NCI-H146 (cell line): ENCODE measurements at places on chromosomes 4 and X.
A peak's percentile ranks its signal among the peaks of the same experiment; 100 is the strongest.

DNA sequence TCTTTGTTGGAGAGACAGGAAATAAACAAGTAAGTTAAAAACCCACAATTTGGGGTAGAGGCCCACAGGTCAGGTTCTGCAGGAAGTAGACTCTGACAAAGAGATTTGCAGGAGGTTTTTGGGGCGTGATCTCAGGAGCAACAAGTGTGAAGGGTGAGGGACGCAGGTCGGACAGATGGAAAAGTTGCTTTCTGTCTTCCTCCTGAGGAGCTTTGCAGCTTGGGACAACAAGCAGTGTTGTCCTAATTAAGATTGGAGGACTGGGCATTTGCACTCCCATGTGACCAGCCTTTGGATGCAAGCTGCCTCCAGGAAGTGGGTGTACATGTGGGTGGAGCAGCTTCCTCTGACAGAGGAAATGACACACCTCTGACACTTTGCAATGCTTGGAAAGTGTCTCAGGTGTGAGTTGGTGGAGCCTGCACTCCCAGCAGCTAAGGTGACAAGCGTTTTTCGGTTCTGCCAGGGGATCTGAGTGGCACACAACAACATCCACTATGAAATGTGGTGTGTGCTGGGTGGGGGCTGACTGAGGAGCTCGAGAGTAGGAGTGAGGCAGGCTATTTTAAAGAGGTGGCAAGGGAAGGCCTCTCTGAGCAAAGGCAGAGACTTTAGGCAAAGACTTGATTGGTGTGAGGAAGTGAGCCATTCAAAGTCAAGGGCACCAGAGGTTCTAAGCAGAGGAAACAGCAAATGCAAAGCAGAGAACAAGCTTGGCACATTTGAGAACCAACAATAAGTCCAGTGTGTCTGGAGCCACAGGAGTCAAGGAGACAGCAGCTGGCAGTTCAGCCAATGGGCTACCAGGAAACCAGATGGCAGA, 339.8 kb upstream of the GATB start:
- no peak for DNase-seq

DNA sequence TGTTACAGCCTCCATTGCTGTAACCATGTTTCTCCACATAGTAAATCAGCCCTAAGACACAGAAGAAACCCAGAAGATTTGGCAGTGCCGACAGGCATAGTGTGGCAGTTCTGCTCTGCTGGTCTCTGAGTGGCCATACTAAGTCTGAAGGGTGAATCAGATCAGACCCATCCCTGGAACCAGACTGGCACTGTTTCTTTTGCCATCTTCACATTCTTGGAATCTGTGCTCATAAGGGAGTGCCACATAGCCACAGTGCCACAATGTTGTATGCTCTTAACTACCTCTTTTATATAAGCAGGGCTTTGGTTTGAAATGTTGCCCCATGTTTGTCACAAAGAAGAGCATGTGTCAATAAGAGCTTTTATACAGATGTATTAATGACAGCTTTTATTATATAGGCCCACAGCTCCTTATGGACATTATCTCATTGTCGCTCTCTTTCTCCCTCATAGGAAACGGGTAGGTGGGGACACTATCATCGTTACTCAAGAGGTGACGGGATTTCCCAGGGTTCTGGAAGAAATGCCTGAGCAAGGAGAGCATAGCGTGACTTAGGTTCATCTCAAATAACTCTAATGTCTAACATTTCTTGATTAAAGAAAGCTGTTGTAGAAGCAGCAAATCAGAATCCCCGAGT, 128.2 kb downstream of the CBR4 start:
- no peak for DNase-seq

GRCh38 chr4:171281359-171281758, 531.8 kb upstream of the GALNTL6 start:
- peak; percentile 0 for DNase-seq

DNA sequence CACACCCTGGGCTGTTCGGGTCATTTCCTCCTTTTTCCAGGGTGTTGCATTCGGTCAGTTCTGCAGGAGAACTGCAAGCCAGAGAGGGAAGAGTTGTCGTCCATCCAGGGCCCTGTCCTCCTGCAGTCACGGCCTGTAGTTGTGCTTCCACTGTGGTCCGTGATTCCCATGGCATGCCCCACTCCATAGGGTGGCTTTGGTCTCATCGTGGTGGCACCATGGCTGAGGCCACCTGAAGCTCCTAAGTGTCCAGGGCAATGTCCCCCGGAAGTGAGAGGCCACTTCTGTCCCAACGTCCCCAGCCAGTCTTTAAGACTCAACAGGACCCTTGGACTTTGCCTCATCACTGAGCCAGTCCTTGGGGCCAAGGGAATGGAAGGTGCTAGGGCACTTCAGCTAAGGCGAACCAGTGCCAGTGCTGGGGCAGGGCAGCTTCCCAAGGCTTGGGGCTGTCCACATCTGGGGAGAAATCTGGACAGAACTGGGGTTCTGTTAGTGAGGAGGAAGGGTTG, 83.7 kb downstream of the HTRA3 start:
- DNase-seq, result no peak

DNA sequence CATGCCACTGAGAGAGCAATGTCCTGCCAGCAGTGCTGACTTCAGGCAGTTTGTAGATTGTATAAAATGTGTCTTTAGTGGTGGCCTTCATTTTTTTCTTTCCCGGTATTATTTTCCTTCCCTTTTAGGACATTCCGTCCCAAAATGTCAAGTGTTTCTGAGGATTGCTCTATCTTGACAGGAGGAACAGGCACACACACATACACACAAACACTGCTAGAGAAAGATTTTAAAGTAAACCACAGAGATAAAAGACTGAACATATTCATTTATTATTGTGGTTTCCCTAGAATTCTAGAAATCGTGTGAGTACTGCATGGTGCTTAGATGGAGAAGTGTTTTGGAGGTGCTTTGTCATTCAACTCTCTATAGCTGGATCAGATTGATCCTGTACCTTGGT, 111.9 kb downstream of the GABRB1 start:
- DNase-seq, result no peak

- no peak for DNase-seq
These were observed 1393.1 kb upstream of the DIAPH2 start for GRCh38 chrX:95291561-95291960.

GRCh38 chrX:111649638-111650037, 31.3 kb upstream of the ALG13 start:
- DNase-seq, result no peak

DNA sequence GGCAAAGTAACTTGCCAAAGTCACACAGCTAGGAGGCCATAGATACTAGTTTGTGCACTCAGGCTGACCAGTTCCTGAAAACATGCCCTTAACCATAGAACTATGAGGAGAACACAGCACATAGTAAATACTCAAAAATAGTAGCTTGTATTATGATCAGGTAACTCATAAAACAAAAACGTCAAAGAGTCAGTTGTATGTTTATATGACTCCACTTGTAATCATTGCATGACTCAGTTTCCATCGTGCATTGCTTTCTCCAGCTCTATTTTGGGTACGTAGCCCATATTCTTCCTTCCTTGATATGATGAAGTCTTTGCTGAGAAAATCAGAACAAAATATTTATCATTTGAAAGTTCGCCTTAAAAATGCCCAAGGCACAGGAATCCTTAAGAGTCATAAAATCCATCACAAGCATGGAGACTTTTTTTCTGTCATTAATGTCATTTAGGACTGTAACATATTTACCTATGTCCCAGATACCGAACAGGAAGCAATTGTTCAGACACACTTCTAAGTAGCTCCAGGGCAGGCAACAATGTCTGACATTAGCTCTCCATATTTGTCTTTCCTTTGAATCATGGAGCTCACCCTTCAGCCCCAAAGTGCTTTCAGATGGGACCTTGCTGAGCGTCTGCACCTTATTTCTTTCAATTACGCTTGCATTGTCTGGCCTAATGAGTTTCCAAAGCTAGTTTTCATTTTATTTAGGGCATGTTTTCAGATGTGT, 11.2 kb upstream of the MID1 start:
- DNase-seq, result peak; percentile 33

- DNase-seq, result peak; percentile 47
These were observed 125.3 kb downstream of the COL4A6 start for GRCh38 chrX:108312957-108313356.

DNA sequence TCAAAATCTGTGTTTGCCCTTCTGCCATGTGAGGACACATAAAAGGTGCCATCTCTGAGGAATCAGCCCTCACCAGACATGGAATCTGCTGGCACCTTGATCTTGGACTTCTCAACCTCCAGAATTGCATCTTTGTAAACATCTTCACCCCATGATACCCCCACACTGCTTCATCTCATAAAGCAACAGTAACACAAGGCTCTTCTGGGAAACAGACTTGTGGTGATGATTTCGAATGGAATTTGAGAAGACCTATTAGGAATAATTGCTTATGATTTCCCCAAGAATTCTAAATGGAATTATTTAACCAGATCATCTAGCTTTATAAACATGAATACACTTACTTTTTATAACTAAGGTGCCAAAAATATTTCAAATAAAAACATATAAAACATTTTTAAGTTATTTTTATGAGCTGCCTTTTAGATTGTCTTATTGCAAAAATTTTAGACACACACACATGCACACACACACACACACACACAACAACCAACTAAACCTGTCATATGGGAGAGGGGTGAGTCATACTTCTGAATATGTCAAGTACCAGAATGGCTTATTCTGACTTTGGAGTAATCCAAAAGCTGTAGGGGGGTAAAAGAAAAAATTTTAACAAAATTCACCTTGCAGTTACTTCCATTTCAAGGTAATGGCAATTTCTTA, 82.0 kb downstream of the USP46 start:
- DNase-seq, result no peak

GRCh38 chr4:145769450-145770037, 89.6 kb downstream of the C4orf51 start:
- no peak for DNase-seq

- DNase-seq, result peak; percentile 73
These were observed at the start of gene ACOT9 for GRCh38 chrX:23742697-23743622. TSS of gene ACOT9 (minus strand) at chrX:23743276. CDS start at chrX:23743144, 132 bp downstream.

DNA sequence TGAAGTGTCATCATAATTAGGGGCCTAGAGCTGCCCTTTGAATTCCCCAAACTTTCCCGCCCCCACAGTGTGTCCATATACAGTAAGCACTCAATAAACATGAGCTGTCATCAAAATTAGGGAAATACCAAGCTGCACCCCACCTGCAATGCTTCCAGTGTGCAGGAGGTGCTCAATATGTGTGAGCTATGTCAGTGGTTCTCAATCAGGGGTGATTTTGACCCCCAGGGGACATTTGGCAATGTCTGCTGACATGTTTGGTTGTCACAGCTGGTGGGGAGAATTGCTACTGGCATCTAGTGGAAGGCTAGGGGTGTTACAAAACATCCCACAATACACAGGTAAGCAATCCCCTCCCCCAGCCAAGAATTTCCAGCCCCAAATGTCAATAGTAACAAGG, 748 bp downstream of the CFP start:
- DNase-seq, result no peak

DNA sequence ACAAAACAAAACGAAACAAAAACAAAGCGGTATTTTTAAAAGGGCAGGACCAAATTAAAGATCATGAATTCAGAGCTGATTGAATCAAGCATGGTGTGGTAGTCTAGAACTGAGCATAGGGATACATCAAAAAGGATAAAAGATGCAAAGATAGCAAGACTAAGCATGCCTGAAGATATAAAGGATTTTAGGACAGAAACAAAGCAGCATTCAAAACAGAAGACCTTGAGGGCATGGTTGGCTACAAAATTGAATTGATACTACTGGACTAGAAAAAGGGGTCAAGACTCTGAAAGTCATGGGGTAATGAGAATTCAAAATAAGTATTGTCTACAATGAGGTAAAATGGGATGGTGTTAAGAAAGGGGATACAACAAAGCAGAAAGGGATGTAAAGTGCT, 41.6 kb downstream of the RAB33A start:
- DNase-seq, result no peak

DNA sequence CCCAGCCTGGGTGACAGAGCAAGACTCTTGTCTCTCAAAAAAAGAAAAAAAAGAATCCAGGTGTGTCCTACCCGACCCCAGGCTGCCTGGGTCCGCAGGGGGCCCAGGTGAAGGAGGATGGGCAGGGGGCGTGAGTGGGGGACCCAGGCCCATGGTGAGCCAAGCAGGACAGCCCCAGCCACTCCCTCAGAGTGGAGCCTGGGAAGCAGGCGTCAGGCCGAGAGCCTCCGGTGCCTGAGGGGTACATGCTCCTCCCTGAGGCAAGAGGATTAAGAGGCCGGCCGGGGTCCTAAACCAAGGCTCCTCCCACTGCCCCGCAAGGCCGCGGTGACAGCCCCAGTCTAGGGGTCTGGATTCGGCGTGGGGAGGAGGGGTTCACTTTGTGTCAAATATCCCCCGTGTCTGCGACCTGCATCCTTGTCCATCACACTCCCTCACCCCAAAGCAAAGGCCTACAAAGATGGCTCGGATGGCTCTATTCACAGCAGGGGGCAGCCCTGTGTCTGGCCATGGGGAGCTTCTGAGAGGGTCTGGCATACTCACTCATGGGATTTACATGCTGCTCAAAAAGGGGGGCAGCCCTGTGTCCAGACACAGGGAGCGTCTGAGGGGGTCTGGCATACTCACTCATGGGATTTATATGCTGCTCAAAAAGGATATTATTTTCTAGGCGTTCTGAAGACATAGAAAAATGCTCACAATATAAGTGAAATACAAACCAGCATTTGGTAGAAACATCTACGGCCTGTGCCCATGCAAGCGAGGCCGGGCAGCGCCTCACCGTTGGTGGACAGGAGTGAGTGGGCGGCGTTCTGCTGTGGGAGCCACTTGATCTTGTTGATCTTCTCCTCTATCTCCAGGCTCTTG, 94.6 kb downstream of the PPP2R2C start:
- DNase-seq, result no peak

- no peak for DNase-seq
These were observed 72.8 kb downstream of the CLCN5 start for GRCh38 chrX:49995107-49995731.
